ENCODE measurements at places on chromosomes 1 and 21.

GRCh38 chr1:109516872-109517271 lies 7.3 kb upstream of the AMIGO1 start:
- no peak for DNase-seq

- DNase-seq: no peak
These were observed 9.1 kb downstream of the INAVA start for GRCh38 chr1:200903793-200904192.

DNA sequence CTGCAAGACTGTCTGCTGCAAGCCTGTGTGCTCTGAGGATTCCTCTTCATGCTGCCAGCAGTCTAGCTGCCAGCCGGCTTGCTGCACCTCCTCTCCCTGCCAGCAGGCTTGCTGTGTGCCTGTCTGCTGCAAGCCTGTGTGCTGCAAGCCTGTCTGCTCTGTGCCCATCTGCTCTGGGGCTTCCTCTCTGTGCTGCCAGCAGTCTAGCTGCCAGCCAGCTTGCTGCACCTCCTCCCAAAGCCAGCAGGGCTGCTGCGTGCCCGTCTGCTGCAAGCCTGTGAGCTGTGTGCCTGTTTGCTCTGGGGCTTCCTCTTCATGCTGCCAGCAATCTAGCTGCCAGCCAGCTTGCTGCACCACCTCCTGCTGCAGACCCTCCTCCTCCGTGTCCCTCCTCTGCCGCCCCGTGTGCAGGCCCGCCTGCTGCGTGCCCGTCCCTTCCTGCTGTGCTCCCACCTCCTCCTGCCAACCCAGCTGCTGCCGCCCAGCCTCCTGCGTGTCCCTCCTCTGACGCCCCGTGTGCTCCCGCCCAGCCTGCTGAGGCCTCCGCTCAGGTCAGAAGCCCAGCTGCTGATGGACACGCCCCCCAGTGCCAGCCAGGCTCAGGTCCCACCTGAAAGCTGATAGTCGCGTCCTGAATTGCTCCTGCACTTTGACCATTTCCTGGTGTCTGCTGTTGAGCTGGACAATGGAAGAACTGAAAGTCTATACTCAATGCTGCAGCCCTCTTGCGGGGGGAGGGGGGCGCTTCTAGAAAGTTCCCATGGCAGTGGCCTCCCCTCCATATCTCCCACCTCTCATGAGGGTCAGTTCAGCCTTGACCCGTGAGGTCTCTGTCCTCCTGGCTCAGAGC lies 1.2 kb downstream of the KRTAP10-4 start:
- DNase-seq: no peak

DNA sequence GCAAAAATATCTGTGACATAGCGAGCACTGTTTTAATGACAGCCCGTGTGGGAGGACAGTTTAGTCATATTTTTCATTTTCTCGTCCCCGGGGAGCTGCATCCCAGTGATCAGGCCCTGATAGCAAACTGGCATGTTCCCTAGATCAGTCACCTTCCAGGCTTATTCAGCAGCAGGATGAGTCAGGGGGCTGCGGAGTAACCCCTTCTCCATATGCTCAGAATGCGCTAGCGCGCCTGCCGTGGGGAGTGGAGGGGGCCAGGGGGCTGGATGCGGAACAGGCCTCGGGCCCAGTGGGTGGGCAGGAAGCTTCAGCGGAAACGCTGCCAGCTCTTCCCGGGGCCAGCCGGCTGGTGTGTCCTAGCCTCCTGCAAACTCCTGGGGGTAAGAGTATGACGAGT lies 94.0 kb downstream of the KCND3 start:
- DNase-seq: no peak

- no peak for DNase-seq
These were observed 28.9 kb downstream of the ODR4 start for GRCh38 chr1:186404454-186405051.

DNA sequence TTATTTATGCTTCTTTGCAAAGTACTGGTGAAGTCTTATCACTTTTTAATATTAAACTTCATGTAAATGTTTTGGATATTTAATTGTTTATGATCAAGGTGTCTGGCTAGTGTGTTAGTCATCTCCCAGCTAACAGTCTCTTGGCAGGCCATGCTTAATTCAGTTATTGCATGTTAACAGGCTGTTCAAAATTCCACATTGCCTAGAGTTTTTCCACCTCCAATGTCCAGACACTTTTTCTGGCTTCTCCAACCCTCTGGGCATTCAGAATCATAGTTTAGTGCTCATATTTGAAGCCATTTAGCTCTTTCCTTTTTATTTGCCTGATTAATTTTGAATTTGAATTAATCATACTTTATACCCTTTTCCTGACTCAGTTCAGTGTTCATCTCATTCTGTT lies 69.2 kb downstream of the OLFML2B start:
- DNase-seq: no peak

DNA sequence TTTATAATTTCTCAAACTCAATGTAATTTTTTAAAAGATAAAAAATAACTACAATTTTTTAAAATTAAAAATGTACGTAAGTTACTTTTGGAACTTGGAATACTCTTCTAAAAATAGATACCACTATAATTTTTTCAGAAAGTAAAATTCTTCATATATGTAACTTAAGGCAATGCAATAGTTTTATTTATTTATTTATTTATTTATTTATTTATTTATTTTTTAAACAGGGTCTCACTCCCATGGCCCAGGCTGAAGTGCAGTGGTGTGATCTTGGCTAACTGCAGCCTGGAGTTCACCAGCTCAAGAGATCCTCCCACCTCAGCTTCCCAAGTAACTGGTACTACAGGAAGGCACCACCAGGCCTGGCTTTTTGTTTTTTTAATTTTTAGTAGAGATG lies 3.1 kb upstream of the KRTAP23-1 start:
- DNase-seq: no peak

DNA sequence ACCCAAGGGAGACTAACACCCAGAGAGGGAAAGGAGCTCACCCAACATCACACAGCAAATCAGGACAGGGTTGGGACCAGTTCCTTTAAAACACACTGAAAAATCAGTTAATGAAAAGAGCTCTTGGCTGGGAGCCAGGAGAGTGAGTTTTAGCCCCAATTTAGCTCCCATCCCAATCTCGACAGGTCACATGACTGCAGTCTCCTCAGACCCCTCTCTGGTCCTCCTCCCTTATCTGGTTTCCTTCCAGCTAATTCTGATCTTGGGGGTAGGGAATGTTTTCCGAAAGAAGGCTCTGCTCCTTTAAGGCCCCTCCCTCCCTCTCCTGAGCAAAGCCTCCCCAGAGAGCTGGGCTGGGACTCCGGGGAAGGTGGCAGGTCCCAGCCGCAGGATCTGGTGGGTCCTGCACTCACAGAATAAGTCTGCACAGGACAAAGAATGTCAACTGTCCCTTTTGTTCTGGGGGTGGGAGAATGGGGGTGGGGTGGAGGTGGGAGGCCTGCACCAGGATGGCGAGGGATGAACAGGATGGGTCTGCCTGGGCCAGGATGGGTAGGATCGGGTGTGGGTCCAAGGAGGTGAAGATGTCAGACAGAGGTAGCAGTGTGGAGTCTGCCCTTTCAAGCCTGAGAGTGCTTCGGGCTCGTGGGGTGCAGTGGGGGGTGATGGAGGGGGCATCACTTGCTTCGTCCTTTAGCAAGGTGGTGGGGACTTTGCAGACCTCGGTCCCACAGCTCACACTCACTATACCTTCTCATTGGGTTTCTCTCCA lies 57.3 kb upstream of the SSBP3 start:
- DNase-seq: no peak

DNA sequence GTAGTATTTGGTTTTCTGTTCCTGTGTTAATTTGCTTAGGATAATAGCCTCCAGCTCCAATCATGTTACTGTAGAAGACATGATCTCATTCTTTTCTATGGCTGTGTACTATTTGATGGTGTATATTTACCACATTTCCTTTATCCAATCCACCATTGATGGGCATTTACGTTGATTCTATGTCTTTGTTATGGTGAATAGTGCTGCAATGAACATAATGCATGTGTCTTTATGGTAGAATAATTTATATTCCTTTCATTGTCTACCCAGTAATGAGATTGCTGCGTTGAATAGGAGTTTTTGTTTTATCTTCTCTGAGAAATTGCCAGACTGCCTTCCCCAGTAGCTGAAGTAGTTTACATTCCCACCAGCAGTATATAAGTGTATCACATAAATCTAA lies 538.8 kb downstream of the LRRIQ3 start:
- no peak for DNase-seq

- no peak for DNase-seq
These were observed 934.7 kb downstream of the PLA2G4A start for GRCh38 chr1:187763465-187763864.

DNA sequence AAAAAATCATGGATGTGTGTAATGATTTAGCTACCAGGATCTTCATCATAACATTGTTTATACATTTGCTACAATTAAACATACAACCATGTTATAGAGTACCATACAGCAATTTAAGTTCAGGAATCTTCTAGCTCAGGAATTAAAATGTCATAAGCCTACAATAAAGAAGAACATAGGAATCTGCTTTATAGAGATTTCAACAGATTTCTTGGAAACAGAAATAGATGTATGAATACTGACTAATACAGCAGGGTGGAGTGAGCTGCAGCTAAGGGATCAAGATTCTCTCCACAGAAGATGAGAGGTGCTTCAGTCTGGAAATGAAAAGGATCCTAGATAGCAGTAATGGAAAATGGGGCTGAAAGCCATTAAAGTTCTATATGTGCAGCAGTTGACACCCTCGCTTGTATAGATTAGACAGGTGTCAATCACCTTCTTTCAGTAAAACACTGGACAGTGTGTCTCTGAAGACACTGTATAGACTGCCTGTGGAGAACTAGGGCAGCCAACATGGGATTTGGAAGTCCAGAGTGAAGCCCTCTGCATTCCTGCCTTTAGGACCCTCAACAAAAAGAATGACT lies 73.9 kb downstream of the DNTTIP2 start:
- DNase-seq: no peak

- no peak for DNase-seq
These were observed 52.4 kb downstream of the HNRNPR start for GRCh38 chr1:23291706-23292105.

- no peak for DNase-seq
These were observed 399.9 kb upstream of the ADAMTS5 start for GRCh38 chr21:27366646-27367235.

- DNase-seq: no peak
These were observed 83.3 kb downstream of the DISP1 start for GRCh38 chr1:222898191-222898527.

DNA sequence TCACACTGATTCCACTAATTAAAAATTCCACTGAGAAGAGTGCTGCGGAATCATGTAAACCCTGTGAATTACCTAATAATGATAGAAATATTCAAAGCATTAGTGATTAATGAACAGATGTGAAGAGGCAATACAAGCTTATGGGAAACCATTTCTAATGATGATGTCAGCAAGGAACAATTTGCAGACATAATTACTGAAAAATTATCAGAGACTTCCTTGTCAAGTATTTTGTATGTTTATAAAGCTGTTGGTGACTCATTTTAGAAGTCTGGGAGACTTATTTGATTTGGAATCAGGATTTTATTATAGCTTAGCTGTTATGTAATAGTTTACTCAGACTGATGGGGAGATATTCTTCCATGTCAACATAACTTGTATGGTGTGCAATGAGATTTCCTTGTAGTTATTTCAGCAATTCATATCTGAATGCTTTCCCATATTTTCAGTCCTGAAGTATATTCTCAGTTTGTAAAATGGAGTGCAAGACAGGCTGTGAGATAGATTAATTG lies 135.5 kb downstream of the TGFB2 start:
- DNase-seq: no peak

DNA sequence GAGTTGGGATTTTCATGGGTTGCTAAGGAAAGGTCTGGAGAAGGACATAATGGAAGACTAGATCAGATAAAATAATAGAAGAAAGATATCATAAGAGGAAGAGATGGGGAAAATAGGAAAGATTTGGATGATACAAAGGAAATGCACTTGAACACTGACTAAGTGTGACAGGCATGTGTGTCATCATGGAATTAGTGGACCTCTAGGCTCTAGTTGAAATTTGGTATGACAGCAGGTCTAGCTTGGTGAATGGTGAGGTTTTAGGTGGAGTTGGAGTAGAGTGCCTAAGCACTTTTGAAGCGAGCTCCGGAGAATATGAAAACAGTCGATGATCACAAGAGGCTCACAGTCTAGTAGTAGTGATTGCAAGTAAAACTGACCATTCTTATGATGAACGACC lies 73.0 kb upstream of the PTGS2 start:
- no peak for DNase-seq

DNA sequence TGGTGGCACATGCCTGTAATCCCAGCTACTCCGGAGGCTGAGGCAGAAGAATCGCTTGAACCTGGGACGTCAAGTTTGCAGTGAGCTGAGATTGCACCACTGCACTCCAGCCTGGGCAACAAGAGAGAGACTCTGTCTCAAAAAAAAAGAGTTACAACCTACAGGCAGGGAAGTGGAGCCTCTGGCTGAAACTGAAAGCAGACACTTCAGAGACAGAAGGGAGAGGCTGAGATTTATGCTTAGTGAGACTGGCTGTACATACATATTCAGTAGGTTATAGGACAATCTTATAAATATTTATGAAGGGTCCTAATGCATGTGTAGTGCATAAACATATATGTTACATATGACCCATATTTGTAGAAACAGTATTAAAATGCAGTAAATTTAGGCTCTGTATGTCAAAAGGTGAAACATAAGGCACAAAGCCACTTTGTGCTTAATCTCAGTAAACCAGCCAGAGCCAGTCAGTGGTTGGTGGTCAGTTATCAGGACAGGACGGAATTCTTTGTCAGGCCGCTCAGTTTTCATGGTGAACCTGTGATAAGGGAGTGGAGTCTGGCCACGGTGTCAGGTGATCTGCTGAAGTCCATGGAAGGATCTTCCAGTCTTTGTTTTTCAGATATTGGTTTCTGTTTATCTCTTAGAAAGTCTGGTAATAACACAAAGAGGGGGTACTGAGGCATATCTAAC lies 13.7 kb downstream of the RHEX start:
- DNase-seq: no peak

GRCh38 chr1:28370239-28371009 lies 884 bp downstream of the PHACTR4 start:
- DNase-seq: no peak

DNA sequence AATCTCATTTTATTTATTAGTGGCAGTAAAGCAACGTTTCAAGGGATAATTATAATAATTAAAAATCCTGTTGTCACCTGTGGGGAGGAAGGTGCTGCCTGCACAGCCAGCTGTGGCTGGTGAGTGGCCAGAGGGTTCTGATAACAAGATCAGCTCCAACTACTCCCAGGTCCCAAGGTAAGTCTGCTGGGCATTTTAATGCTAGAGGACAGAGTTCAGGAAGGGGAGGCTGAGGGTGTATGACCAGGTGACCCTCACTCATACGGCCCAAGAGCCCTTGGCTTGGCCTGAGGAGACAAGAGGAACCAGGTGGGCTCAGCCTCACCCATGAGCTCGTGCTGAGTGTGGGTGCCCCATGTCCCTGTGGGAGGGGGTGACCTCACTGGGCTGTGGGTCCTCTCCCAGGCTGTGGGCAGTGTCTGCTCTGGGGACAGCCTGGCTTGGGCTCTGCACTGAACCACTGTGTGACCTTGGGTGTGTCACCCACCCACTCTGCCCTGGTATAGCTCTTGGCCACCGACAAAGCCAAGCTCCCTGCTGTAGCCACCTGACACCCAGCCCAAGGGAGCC lies 223.8 kb downstream of the PTPRU start:
- no peak for DNase-seq

- DNase-seq: no peak
These were observed 182.9 kb upstream of the FGGY start for GRCh38 chr1:59113876-59114457.

Measured in stimulated activated CD8-positive, alpha-beta memory T cell treated with anti-CD3 and anti-CD28 coated beads, Interleukin-15, amount 100 ng/mL, for 48 hours (primary cell).